ENCODE measurements at places on chromosomes 12 and 14.

GRCh38 chr14:88310449-88310848 is 12.6 kb downstream of the KCNK10 start:
- no peak for DNase-seq

- no peak for DNase-seq
These were observed 463.6 kb downstream of the NRXN3 start for GRCh38 chr14:78633752-78634151.

DNA sequence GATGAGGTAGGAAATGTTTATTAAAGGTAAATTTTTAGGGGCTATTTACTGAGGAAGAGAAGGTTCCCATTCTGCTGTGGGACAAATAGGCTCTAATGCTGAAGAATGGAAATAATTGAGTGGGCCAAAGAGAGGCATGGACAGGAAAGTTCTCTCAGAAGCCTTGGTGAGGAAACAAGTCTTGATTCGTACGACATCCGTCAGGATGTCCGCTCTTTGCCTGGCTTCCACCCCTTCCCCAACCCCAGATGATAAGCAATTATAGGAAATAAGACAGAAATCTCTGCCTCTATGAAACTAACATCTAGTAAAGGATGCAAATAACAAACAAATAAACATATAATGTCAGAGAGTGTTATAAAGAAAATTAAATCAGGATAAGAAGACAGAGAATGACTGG is 91.7 kb upstream of the BCAT1 start:
- no peak for DNase-seq

GRCh38 chr12:89468648-89469326 is 55.8 kb downstream of the GALNT4 start:
- DNase-seq = no peak

GRCh38 chr12:132720606-132721345 is 10.1 kb downstream of the PGAM5 start:
- no peak for DNase-seq

DNA sequence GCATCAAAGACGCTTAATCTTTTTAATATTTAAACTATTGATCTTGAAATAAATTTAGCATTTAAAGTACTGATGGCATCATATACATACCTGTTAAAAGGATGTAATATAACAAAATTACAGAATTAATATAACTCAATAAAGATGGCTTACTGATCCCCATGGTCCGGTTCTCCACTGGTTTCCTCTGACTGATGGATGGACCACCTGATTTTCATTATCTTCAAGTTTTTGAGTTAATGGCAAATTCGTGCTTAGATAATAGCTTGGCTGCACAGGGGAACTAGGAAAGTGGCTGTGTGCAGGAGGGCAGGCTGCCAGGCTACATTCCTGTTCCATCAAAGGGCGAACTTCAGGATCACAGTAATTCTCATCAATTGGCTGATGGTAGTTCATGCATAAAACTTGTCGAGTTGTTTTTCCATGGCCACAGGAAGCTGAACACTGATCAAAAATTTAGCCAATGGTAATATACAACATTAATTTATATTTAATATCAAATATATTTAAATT is 123.9 kb downstream of the ADAMTS20 start:
- DNase-seq = no peak

DNA sequence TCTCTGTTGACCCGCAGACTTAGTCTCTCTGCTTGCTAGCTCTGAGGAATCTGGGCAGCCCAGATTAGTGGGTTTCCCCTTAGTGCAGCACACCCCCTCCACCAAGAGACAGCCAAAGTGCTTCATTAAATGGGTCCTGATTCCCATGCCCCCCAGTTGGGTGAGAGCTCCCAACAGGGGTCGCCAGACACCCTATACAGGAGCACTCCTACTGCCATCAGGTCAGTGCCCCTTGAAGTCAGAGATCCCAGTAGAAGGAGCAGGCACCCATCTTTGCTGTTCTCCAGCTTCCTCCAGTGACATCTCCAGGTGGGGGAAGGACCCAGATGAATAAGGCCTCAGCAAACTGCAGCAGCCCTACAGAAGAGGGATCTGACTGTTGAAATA is 36.7 kb upstream of the C14orf132 start:
- DNase-seq = no peak

GRCh38 chr14:74062809-74063150 is 21.5 kb downstream of the ALDH6A1 start:
- no peak for DNase-seq

- DNase-seq = no peak
These were observed 92.1 kb downstream of the LRRC74A start for GRCh38 chr14:76918256-76918781.

DNA sequence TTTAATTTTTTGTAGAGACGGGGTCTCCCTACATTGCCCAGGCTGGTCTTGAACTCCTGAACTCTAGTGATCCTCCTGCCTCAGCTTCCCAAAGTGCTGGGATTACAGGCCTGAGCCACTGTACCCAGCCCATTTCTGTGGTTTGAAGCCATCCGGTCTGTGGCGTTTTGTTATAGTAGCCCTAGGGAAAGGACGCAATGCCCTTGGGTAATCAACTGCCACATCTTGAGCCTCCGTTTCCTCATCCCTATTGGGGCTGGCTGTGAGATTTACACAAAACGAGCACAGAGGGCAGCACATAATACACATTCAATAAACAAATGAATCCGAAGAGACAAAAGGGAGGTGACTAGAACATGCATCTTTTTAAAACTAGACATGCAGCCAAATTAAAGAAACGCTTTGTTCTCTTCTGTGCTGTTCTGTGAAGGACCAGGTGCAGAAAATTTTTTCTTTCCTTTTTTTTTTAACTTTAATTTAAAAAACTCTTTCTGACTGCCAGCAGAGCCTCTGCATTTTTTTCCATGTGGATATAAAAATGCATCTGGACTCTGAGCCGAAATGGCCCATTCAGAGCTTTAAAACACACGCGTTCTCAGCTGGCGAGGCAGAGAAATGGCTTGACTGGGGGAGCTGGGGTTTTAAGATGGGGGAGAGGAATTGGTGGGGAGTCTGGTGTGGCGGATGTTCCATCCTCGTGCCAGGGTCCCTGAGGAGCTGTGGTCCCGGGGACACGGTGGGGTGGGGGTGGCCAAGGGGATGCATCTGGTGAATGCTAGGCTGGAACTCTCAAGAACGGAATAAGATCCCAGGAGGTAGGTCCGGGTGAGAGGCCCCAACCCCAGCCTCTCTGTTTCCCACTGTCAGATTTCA is 119.0 kb downstream of the RBM19 start:
- DNase-seq = no peak

DNA sequence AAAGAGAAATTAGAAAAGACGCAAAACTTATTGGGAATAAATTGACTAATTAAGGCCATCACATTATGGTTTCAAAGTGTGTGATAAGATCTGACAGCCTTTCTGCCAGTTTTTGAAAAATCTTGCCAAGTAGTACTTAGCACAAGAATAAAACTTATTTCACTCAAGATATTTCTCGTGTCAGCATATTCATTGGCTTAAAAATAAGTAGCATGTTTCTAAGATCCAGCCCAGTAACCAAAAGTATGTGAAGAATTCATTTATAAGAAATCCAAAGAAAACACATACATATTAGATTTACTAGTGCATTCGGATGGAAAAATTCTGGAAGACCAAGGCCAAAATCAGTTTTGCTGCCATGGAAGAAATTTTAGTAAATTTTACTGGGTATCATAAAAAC is 1135.0 kb downstream of the GALC start:
- no peak for DNase-seq

- DNase-seq = no peak
These were observed 10.2 kb downstream of the ARHGAP5 start for GRCh38 chr14:32087173-32087861.

GRCh38 chr12:12017798-12018197 is 52.9 kb upstream of the BCL2L14 start:
- DNase-seq = no peak

DNA sequence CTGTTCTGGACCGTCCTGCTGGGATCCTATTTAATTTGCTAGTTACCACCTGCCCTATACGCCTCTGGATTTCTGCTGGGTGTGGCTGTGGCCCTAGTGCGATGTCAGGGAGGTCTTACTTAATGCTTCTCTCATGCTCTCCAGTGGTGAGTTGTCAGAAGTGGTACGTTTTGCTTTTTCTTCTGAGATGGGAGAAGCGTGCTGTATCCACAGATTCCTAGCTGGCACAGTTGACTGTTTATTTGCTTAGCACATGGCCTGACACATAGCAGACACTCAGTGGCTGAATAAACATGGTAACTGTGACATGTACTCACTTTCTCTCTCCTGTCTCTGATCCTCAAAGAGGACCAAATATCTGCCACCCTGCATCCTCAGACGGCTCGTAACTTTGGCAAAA is 107.3 kb downstream of the CACNA1C start:
- DNase-seq = no peak

DNA sequence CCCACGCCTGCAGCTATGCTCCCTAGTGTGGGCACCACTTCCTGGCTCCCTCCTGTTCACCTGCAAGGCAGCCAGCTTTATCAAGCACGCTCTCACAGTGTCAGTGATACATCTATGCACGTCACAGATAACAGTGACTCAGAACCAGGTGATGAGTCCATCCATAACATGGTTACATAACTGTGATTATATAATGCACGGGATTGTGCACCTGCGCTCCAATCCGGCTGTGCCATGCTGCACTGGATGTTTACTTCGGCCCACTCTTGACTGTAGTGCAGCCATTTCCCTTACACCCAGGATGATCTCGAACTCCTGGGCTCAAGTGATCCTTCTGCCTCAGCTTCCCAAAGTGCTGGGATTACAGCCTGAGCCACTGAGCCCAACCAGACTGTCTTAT is 38.4 kb upstream of the CEP83 start:
- DNase-seq = no peak

- DNase-seq = no peak
These were observed 18.0 kb downstream of the ACACB start for GRCh38 chr12:109134186-109134917.

DNA sequence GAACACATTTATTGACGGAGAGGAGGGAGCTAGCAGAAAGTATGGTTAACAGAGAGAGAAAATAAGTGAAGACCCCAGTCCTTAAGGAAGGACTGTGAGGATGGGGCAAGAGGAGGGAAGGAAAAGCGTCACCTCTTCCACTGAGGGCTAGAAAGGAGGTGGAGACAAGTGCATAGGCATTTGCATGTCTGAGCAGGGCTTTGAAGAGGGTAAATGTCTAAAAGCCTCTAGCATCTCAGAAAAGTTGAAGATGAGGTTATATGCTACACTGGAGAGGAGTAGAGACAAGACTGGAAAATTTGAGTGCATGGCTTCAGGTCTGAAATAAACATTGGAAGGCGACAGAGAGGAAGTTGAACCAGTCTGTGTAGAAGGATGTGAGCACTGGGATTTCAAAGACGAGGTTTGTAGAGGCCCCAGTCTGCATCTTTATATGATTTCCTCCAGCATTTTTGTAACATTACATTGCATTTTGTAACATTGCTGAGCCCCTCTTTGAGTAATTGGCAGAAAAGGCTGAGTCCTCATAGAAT is 98.5 kb upstream of the IFNG-AS1 start:
- DNase-seq = no peak

DNA sequence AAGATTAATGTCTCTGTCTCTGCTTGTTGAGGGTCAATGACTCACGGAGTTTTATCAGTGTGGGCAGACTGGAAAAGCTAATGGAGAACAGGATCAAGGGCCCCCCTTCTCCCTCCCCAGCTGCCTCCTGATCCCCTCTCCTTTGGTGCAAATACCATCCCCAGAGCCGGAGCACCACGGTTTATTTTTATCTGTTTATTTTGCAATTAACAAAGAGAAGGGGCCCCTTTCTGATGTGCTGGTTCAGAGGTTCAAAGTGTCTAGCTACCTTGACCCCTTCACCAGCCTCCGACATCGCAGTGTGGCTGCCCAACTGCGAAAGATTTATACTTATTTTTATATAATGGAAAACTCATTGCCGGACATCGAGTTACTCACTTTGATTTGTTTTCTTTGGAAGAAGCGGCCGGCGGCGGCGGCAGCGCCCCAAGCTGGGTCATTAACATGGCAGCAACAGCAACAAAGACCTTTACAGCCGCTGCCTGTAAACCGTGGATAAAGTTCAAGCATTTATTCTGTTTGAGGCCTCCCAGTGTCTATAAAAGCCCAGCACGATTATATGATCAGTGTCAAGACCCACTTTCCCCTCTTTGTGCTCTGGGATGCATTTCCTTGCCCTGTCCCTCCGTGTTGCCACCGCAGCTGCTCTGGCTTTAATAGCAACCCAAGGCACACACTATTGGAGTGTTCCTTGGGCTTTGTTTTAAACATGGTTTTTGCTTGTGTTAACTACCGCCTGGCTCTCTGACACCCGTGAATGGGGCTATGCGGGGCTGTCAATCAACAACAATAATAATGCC is 47.4 kb upstream of the PARP11 start:
- DNase-seq = no peak

DNA sequence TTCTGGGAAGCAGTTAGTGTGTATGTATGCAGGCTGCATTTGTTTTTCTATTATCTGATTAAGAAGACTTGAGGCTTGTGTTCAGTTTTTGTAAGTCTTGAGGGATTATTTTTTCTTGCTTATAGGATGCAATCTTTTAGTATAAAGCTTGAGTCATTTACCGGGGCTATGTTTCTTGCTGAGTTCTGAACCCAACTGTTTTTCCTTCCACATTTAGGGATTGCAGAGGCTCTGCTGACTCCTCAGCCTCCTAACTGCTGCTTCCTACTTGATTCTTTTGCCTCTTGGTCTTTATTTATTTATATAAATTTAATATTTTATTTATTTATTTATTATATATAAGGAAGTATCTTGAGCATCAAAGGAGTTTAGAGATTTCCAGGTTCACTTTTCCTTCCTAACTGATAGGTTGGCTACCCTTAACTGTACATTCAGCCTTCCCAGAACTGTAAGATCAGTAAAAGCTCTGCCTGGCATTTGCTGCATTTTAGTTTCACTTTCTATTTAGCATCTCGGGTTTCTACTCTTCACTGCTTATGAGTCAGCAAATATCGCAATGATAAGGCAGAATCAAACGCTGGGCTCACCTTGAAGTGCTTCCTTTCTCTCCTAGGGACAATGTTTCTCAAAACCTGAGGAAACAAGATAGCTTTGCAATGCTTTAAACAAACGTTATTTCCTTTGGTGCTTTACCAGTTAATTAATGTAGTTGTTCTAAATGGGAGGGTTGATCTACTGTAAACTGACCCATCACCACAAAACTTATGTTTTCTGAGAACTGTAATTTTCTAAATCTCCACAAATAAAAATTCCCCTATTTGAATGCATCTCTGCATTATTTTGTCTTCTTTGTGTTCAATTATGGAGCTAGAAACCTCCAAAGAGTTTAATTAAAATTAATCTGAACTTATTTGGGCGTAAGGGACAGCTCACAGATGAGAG is 1183.7 kb upstream of the TMEM132C start:
- peak; percentile 4 for DNase-seq

DNA sequence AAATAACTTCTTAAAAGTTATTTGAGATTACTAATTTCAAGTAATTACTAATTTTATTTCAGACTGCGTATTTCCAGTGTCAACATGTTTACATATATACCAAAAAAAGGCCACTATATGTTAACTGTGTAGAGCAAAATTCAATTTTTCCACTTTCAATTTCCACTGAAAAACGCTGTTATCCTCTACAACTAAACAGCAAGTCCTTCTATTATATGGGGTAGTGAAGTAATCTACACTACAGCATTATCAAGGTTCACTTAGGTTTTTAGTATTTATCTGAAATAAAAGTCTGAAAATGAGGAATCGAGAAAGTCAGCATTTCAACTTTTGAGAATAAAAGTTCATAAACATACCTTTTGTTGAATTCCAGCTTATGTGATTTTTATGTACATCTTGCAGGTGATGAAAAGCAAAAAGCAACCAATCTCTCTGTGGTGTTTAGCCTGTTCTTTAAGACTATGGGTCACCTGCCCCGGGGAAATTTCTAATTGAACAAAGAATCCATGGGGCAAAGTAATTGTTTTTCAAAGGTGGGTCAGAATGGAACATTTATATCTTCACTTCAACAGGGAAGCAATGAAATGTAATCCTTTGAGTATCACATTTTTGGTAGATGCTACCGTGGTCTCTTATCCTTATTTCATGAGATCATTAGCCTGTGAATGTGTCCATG is 3.3 kb downstream of the BTG1 start:
- DNase-seq = no peak

Data from activated CD4-positive, alpha-beta T cell treated with anti-CD3 and anti-CD28 coated beads, Interleukin-2, amount 50 U/mL, for 48 hours (primary cell).